ENCODE measurements at places on chromosomes 6 and 20.
A peak's percentile ranks its signal among the peaks of the same experiment; 100 is the strongest.

GRCh38 chr6:52876056-52876787, 33.3 kb downstream of the GSTA3 start:
- DNase-seq = no peak

DNA sequence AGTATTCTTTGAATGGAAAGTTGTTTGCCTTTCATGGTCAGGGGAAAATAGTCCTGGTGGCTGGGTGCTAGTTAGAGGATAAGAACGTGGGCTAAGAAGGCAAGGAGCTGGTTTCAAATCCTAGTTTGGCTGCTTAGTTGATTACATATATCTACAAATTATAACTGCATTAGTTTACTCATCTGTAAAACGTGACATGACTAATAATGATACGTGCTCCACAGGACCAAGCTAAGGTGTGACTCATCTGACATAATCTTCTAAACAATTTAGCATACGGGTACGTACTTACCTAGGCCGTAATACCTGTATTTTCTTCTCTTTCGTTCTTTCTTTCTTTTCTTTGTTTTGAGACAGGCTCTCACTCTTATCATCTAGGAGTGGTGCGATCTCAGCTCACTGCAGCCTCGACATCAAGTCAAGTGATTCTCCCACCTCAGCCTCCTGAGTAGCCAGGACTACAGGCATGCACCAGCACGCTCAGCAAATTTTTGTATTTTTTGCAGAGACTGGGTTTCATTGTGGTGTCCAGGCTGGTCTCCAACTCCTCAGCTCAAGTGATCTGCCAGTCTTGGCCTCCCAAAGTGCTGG, 1274.2 kb upstream of the GJE1 start:
- peak; percentile 26 for DNase-seq

DNA sequence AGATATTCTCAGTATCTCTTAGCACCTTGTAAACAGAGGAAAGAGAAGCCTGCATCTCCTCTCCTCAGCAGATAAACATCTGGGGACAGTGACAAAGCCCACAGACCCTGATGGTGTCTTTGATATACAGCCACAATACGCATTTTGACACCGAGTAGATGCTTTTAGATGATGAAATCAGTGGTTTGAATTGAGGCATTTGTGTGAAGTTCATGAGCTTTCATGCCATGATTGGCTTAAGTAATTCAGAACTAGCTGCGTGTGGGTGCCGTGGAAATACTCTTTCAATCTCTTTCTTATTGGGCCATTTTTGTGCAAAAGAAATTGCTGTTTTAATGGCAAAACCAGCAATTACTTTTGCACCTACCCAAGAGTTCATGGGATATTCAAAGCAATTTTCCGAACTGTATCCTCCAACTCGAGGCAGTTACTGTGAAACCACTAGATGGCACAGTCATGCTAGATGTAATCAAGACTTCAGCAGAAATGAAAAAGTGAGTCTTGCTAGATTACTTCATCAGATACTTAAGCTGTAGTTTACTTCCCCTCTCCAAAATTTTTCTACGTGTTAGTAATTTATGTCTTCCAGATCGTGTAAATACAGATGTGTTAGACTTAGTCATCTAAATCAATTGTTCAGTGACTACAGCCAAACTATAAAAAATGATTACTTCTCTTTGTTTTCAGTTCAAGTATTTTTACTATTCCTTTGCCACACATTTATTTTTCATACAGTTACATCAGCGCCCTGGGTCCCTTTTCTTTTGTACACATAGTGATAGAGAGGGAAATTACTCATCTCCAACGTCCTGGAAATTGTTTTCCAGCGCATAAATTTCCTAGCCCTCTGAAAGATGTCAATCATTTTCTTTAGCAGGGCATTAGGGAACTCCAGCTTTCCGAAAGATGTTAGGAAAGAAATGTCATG, 49.4 kb downstream of the IYD start:
- peak; percentile 91 for DNase-seq

- no peak for DNase-seq
Measured at GRCh38 chr6:63563235-63563634, 9.0 kb upstream of the LOC128125822 start.

DNA sequence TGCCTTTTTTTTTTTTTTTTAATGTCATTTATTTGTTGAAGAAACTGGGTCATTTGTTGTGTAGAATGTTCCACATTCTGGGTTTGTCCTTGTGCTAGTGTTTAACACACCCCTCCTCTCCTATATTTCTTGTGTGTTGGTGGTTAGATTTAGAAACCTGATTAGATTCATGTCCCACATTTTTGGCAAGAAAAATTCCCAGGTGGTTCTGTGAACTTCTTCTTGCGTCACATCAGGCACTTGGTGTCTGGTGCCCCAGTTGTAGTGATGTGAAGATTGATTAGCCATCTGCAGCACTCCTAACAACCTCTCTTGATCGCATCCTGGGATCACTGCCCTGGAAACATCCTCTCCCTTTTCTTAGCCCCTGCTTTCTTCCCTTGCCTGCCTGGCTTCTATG, 7.8 kb downstream of the PIGT start:
- no peak for DNase-seq

- no peak for DNase-seq
Measured at GRCh38 chr6:52376763-52377162, 14.8 kb downstream of the PAQR8 start.

GRCh38 chr6:119234457-119234856, 115.1 kb downstream of the MAN1A1 start:
- DNase-seq = no peak

GRCh38 chr6:168916576-168917211, 337.0 kb downstream of the THBS2 start:
- DNase-seq = peak; percentile 41

GRCh38 chr6:158445426-158446085, 114.3 kb upstream of the TMEM181 start:
- no peak for DNase-seq

DNA sequence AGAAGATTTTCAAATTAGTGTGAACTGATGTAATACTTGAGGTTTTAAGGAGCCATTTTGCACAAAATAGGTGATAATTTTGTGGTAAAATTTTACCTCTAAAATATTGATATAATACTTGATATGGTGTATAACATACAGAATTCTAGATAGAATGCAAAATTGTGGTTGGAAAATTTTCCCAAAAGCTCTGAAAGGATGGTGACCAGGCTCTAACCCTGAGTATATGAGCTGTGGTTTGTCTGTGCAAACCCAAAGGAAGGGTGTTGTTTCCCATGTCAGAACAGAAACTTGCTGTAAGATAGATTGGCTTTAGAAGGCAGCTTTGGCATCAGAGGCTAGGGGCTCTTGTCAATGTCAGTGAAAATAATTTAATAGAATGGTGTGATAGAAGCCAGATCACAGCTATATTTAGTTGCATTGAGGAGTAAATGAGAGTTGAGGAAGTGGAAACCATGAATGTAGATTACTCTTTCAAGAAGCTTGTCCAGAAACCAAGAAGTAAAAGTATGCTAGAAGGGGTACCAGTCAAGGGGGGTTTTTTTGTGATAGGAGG, 257.7 kb downstream of the FARS2 start:
- no peak for DNase-seq

- DNase-seq = no peak
Measured at GRCh38 chr6:357261-357790, 34.2 kb upstream of the IRF4 start.

GRCh38 chr20:24948939-24949679, at the start of gene CST7:
Gene CST7 (plus strand): TSS chr20:24949269. CDS start chr20:24949506, 237 bp downstream.
- DNase-seq = peak; percentile 14

DNA sequence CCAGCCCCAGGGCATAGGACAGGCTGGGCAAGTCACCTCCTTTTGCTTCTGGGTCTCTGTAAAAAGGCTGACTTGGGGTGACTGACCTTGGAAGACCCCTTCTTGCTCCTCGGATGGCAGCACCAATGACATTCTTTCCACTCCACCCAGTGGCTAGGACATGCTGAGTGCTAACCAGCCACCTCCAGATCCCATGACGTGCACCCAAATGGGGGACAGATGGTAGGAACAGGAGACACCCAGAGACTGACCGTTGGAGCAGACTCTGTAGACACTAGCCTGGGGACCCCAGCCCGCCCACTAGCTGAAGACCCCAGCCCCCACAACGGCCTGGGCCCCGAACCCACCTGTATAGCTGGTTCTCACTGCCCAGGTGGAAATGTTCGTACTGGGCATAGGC, 38.3 kb downstream of the ANGPT4 start:
- no peak for DNase-seq

GRCh38 chr6:125041740-125042459, 79.7 kb downstream of the RNF217 start:
- peak; percentile 66 for DNase-seq

DNA sequence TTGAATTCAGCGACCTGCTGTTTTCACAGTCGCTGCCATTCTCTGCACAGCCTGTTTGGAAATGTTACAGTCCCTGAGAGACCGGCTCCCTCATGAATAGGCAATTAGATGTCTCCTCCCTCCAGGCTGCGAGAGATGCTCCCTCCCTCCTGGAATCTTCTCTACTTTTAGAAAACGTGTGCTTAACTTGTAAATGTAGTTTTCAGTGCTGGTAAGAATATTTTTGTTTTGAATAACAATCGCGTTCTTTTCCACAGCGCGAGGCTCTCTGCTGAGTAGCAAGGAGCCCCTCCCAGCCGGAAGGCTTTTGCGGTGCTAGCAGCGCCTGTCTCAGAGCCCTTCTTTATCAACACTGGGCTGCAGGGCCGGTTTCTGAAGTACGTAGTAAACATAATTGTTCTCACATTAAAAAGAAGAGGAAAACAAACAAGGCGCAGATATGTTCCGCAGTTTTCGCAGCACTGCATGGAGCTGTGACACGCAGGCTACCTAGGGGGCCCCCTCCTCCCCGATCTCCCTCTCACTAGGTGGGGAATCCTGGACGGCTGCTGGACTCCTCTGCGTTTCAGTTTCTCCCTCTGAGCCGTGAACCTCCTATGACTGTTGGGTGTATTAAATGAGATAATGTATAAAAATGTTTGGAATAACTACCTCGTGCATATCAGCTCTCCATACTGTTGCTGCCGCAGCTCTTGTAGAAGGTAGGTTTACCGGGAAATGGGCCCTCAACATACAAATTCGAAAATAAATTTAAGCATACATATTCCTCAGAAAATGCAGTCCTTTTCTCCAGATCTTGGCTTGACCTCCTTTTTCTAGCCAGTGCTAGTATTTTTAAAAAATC, 79.0 kb upstream of the SPACA1 start:
- peak; percentile 6 for DNase-seq

DNA sequence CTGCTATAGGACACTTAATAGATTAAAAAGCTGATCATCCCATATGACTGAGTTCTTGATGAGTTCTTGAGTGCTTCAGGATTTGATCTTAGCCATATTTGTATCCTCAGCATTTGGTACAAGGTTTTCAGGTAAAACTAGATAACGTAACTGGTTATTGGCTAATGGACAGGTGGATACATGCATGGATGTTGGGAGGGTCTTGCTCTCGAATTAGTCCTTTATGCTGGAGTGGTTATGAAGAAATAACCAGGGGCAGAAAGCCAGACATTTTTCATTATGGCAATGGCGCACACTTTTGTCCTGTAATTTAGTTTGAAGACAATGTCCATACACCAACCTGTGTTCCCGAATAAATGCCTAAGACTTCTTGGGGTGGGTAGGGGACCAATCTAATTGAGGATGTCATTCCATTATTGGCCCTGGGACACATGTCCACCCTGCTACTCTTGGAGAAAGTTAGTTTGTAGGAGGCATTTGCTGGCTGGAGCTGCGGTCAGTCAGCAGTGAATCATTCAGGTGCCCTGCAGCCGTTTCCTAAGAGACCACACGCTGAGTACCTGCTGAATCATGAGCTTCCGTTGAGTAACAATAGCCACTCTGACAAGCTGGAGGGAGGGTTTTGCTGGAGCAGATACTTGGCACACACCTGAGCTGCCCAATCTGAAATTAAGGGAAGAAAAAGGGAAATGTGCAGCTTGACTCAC, 194.4 kb downstream of the FOXA2 start:
- DNase-seq = no peak

DNA sequence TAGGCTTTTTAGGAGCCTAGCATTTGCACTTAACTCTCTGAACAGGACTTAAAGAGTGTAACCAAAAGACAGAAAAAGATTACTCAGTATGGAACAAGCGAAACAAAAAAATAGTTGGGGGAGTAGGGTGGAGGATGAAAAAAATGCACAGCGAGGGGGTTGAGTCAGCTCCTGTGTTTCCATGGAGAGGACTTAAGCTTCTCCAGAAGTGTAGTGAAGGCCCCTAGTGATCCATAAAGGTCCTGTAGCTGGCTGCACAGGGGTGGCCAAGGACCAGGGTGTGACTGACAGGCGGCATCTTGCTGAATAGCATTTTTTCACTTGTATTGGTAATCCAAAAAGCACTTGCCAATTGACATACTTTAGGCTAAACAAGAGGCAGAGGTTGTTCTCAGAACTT, 533.9 kb downstream of the RFPL4B start:
- peak; percentile 79 for DNase-seq

DNA sequence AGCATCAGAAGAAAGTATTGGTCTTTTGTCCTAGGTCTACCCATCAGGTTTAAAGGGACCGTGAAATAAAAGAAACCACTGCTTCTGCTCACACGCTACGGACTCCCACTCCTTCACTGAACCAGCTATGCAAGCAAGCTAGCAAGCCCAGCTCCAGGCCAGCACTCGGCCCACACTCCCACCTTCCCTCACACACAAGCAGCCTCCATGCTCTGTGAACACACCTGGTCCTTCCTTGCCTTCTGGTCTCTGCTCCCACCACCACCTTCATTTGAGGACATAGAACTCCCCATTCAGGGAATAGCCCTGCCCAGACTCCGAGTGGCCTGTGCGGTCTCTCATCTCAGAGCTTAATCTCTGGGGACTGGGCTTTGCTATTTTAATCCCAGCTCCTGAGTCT, 436.4 kb upstream of the CDH4 start:
- no peak for DNase-seq

GRCh38 chr6:26553264-26553634, 15.1 kb downstream of the HMGN4 start:
- peak; percentile 73 for DNase-seq

GRCh38 chr20:59573837-59574236, 30.5 kb upstream of the PHACTR3 start:
- no peak for DNase-seq

- peak; percentile 25 for DNase-seq
Measured at GRCh38 chr6:9766240-9766915, 648.5 kb downstream of the TFAP2A start.

- DNase-seq = peak; percentile 65
Measured at GRCh38 chr6:105184921-105185320, 5.1 kb upstream of the POPDC3 start.

DNA sequence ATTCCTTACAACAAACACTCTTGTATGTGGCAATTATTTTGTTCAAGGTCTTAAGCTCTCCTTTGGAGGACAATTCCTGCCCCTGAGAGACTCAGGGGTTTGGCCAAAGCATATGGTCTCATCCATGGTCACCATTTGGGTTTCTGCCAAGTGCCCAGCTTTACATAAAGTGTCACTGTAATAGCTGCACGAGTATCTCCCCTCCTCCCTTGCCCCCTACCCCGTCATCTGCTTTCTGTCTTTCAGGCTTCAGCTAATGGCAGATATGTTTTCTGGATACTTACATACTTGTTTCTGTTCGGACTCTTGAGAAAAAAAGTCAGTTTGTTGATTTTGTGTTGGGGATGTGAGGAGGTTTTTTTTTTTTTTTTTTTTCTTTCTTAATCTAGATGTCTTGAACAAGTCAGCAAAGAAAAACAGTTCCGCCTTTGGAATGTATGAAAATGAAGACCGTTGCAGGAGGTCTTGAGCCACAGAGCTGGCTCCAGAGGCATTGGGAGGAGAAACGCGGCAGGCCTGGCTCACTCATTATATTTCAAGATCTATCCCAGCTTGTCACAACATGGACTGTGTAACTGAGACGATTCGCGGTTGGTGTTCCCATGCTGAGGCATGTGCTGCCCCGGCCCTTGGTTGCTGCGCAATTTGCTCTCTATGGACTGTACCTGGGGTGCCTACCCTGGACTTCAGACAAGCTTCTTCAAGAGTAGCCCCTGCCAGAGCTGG, 32.6 kb upstream of the STX16 start:
- peak; percentile 90 for DNase-seq

Measured in fibroblast of skin of abdomen (primary cell).